Activated CD8-positive, alpha-beta T cell treated with anti-CD3 and anti-CD28 coated beads for 36 hours (primary cell): ENCODE measurements at places on chromosomes 2 and 18.

- DNase-seq, result no peak
Measured at GRCh38 chr2:145350011-145350410, 830.1 kb upstream of the ZEB2 start.

- peak; percentile 70 for DNase-seq
Measured at GRCh38 chr2:84906900-84907714, 1.7 kb downstream of the TMSB10 start.

- no peak for DNase-seq
Measured at GRCh38 chr2:236657801-236658200, 88.2 kb downstream of the ACKR3 start.

DNA sequence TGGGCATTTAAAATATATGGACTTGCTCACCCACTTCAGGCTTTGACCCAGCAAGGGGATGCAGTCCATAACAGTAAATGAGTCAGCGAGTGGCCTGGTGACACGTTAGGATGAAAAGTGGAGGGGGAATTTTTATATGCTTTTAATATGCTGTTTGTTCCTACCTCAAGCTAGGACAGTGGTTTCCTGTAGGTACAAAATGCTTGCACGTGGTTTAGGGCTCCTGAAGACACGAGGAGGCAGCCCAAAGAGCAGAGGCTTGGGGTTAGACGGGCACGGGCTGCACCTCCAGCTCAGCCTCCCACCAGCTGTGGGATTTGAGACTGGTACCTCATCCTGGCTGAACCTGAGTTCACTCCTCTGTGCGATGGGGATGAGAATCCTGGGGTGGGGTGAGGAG, 306.2 kb upstream of the CXCR4 start:
- DNase-seq, result peak; percentile 33

DNA sequence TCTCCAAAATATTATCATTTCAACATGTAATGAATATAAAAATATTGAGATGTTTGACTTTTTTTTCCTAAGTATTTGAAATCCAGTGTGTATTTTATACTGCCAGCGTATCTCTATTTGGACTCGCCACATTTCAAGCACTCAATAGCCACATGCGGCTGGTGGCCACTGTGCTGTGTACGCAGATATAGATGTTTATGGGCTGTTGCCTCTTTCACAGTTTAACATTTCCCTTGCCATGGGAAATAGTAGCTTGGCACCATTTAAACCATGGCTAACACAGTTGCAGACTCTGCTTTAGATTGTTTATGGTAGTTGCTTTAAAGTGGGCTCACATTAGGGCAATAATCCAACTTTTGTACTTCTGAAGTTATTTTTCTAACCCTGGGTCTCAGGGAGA, 136.6 kb upstream of the ITGB6 start:
- DNase-seq, result no peak

DNA sequence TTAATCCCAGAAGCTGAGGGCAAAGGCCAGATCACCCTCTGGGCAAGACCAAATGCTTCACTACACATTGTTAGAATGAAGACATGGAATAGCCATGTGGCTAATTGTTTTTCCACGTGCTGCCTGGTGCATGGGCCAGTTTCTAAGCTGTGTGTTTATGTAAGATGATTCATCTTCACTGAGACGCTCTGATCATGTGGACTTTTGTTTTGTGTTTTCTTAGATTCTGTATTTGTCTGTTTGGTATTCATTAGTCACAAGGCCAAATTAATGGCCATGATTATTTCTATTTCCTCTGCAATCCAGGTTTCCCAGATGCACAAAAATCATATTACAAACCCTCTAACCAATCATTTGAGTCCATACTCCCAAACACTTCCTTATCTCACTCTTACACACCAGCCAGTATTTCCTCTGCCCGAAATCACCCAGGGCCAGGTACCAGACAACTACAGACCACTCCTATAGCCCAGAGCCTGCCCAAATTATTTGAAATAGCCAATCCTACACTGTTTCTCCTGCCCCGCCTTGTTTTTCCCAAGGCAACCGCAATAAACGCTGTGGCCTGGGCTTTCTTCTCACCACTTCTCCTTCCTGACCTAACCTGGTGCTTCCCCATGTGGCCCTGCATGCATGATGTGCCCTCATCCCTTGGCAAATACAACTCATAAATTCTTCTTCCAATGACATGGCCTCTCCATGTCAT, 94.2 kb upstream of the SP3 start:
- DNase-seq, result no peak

GRCh38 chr2:76506538-76506937, 795.8 kb upstream of the GCFC2 start:
- DNase-seq, result no peak

GRCh38 chr2:124586210-124586609, 561.1 kb downstream of the CNTNAP5 start:
- DNase-seq, result no peak

DNA sequence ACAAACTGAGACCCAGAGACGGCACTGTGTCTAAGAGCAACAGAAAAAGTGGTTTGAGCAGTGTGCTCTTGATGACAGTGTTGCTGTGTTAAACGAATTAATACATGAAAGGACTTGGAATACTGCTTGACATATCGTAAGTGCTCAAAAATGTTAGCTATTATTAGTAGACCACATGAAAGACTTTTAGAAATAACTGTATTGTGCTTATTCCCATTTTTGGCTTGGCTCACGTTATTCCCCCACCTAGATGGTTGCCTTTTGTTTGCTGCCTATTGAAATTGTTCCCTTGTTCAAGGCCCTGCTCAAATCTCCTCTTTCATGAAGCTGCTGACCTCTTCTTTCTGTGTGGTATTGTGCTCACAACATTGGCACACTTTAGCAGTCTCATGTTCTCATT, 27.8 kb upstream of the C2orf74 start:
- no peak for DNase-seq

GRCh38 chr2:210561475-210561874, 5.1 kb downstream of the CPS1 start:
- DNase-seq, result no peak

- no peak for DNase-seq
Measured at GRCh38 chr2:11187731-11188130, 32.5 kb downstream of the SLC66A3 start.

DNA sequence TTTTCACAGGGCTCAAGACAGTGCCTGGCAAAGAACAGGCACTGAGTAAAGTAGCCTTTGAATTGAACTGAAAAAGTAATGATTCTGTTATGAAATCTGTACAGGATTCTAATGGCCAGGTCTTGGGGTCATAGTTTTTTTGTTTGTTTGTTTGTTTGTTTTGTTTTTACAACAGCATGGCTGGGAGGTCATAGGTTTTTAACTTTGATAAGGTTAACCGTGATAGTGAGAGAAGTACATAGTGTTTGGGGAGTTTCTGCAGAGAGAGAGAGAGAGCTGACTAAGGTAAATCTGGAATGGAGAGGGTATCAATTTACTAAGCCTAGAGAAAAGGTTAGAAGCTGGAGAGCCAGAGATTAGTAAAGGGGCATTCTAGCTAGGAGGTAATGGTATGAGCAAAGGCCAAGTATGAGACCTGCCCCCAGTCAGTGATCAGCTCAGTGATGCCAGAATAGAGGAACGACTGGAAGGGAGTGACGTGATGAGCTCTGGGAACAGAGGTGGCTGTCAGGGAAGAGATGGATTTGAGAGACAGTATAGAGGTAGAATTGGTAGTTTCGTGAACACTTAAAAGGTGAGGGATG, 25.9 kb downstream of the XRCC5 start:
- no peak for DNase-seq

GRCh38 chr2:224984637-224985036, 57.6 kb downstream of the DOCK10 start:
- DNase-seq, result peak; percentile 30

GRCh38 chr2:95392730-95393455, 9.6 kb upstream of the FAHD2A start:
- DNase-seq, result no peak

DNA sequence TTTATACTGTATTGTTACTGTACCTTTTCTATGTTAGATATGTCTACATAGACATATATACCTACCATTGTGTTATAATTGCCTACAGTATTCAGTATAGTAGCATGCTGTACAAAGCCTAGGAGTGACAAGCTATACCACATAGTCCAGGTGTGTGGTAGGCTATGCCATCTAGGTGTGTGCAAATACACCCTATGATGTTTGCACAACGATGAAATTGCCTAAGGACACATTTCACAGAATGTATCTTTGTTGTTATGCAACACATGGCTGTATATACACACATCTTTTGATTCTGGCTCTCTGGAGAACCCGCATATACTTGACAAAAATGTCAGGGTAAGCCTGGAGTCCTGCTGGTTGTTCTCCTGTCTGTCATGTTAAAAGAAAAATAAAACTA, 85.1 kb downstream of the BCL2L11 start:
- DNase-seq, result no peak

- DNase-seq, result peak; percentile 87
Measured at GRCh38 chr2:24919037-24919505, 966 bp downstream of the ADCY3 start.

DNA sequence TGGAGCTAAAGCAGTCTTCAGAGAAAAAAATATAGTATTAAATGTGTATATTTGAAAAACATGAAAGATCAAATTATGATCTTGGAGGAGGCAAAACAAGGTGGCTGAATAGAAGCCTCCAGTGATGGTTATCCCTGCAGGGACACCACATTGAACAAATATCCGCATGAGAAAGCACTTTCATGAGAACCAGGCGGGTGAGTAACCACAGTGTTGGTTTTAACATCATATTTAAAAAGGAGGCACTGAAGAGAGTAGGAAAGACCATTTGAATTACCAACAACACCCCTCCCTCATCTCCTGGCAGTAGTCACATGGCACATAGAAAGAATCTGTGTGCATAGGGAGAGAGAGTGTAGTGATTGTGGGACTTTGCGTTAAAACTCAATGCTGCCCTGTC, 759.6 kb upstream of the NRXN1 start:
- DNase-seq, result no peak

DNA sequence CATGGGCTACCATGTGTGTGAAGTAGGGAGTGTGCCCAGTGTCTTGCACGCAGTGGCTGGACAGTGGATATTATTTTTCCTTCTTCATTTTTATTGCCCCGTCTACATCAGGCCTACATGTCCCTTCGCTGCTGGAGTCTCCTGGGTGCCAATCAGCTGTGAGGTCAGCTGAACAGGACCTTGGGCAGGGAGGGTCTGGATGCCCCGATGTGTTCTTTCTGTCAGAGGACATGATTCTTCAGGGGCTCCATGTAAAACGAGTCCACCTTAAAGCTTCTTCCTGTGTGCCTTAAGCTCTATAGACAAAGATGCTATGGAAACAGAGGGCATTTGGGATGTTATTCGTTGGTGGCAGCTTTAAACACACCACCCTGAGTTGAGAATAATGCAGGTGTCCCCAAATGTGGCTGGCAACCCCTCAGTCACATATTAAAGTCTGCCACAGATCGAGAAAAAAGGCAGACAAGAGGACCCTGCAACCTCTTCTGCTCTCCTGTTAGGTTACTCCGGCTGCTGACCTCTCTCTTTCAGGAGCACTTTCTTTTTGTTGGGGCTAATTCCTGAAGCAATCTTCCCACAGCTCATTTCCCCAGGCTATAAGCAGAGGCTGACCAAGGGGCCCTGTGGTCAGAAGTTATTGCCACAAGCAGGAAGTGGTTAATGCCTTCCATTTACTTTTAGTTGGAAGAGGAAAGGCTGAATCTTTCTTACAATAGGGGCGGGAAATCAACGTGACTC, 20.0 kb downstream of the GREB1 start:
- no peak for DNase-seq

- DNase-seq, result peak; percentile 13
Measured at GRCh38 chr18:49886891-49887764, 73.8 kb upstream of the ACAA2 start.

DNA sequence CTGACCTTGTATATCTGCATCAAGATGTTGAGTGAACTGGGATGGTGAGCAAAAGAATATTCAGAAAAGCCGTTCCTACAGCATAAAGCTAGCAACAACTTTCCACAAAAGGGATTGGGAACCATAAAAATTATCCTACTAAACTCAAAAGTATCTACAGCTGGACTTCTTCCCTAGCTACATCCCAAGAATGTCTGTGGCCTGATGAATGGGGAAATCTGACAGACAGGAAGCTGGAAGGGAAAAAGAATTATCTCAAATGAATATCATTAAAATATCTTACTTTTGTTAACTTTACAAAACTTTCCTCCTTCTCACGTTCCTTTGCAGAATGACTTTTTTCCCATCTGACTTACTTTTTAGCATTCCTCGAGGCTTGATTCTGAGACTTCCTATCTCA, 150.9 kb downstream of the PDE11A start:
- DNase-seq, result no peak

DNA sequence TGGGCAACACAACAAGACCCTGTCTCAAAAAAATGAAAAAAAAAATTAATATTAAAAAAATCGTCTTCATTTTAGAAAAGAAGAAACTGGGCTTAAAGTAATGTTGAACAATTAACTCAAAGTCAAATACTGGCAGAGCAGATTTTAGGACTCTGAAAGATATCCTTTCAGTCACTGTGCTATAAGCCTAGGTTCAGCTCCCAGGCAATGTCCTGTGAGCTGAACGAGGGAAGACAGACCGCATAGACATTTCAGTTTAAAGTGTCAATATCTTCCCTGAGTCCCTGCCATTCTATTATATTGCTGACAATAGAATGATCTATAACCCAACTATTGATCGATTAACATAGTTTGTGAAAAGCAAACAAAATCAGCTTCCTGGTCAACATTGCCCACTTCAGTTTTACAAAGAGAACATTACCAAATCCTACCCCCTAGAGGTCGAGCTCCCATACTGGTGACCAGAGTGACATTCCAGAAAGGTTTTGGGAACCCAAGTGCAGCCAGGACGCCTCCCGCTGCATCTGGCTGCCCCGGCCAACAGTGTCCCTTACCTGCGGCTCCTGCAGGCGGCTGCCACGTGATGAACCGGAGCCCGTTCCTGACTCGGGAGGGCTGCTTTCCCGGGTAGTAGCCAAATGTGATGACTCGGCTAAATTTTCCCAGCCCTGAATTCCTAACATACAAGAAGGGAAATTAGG, 639 bp downstream of the MRO start:
- DNase-seq, result no peak

- no peak for DNase-seq
Measured at GRCh38 chr2:62234755-62235655, 39.1 kb downstream of the B3GNT2 start.

DNA sequence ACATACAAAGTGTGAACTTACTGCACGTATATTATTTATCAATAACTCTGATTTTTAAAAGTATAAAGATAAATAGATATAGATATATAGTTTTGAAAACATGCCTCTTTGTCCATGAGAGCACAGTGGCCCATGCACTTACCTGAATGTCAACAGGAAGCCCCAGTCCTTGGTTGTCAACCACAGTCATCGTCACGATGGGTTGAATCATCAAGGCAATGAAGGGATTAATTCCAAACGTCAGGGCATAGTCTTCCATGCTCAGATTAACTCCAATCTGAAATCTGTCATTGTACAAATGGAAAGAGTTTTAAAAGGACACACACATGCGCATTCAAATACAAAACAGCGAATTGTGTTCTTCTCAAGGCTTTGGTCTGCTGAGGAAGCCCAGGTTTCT, 15.5 kb downstream of the SCYGR4 start:
- DNase-seq, result no peak

DNA sequence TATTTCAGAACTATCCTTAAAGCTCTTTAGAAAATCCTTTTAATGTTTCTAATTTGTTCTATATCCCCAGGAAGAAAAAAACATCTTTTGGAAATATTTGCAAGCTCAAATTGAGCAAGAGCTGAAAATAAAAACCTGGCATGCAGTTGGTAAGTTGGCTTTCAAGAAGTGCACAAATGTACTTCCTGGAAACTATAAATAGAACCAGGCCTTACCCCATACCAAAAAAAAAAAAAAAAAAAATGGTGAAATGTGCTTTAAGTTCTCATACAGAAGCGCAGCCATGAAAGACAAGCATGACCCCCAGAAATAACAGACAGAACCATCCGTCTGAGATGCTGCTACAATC, 178.5 kb downstream of the HDAC4 start:
- DNase-seq, result no peak

GRCh38 chr18:60936101-60936500, 397.1 kb upstream of the CDH20 start:
- no peak for DNase-seq
